ENCODE measurements at places on chromosomes 7 and 10.

DNA sequence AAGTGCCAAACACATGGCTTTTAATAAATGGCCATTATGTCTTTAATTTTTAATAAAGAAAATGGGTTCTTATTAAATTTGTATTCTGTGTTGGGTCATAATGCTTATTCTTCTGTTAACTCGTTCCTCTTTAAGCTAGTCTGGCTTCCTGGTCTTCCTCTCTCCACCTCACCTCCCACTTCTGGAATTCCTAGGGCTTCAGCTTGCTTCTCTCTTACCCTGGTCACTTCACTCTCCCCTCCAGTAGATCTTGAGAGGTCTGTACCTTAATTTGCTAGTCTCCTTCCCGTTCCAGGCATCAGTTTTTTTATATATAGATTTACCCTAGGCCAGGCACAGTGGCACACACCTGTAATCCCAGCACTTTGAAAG, 111.2 kb downstream of the RALA start:
- DNase-seq, result no peak

DNA sequence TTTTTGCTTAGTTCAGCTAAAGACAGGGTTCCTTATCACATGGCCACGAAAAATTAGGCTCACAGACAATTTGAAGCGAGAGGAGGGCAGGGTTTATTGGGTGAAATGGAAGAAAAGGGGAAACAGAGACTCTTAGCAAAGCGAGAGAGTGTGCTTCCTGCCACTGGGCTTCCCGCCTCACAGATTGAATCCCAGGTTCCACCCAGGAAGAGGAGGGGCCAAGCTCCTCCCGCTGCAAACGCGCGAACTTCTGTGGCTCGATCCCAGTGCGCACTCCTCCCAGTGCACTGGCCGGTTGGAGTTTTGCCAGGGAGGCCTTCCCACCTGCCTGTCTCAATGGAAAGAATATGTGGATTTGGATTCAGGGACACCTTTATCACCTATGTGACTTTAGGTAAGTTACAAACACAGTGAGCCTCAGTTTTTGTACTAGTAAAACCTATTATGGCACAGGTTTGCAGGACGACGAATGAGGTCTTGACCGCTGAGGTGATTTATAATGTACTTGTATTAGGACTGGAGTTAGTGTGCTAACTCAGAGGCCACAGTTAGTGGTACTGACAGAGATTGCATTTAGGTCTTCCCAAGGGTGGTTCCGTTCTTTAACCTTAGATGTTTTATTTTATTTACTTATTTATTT, 48.5 kb upstream of the SP8 start:
- DNase-seq, result no peak

- DNase-seq, result no peak
Measured at GRCh38 chr7:50364645-50365044, 60.1 kb downstream of the IKZF1 start.

DNA sequence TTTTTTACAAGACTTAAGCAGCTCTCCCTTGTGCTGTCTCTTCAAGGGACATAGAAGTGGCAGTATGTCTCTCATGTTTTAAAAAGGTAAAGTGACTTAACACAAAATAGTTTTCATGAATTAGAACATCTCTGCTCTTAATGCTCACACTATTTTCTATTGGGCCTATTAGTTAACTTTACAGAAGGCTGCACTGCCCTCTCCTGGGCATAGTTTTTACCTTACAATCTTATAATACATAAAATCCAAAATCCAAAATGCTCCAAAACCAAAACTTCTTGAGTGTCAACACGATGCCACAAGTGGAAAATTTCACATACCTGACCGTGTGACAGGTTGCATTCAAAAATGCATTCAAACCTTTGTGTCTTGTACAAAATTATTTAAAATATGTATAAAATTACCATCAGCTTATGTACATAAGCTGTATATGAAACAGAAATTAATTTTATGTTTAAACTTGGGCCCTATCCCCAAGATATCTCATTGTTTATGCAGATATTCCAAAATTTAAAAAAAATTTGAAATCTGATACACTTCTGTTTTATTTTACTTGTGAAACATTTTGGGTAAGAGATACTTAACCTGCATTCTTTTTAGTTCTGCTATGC, 25.8 kb downstream of the TES start:
- peak; percentile 66 for DNase-seq

GRCh38 chr7:136142583-136142982, 165.4 kb upstream of the MTPN start:
- DNase-seq, result no peak

- no peak for DNase-seq
Measured at GRCh38 chr7:96640054-96640453, 69.6 kb downstream of the SEM1 start.

All from RPMI8226 (cell line).